Posterior cingulate gyrus (tissue), 11 donors: ENCODE measurements at places on chromosomes 6 and 20.

DNA sequence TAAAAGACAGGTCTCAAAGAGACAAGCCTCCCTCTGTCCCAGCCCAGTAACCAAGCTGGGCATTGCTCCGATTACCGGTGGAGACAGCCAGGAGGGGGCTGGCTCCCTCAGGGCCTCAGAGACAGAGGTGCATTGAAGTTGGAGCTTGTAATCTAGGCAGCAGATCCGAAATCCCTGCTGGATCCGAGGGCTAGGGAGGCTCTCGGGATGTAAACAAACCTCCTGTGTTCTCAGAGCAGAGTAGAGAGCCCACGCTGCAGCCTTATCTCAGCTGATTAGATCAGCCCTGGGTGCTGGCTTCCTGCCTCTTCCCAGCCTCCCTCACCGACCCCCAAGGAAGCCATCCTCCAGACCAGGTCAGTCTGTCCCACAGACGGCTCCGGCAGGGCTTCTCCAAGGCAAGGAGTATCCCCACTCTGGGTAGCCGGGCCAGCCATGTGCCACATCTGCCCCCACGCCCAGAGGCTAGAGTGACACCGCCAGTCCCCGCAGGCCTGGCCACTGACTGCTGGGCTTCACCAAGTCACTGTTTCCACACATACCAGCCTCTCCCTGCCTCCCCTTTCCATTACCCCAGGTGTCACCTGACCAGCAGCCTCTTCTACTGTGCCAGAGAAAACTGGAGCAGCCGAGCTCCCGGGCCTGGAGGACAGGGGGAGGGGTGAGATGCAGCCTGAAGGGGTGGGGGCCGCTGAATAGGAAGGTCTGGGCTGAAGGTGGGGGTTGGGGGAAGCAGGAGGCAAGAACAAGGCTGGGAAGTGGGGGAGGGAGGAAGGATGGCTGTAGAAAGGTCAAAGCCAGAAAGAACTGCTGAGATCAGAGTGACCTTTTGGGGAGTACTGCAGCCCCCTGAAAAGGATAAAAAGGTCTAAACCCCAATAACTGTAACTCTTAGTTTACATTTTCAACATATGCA lies 6.0 kb downstream of the SDC4 start:
- DNase-seq = peak; percentile 85

DNA sequence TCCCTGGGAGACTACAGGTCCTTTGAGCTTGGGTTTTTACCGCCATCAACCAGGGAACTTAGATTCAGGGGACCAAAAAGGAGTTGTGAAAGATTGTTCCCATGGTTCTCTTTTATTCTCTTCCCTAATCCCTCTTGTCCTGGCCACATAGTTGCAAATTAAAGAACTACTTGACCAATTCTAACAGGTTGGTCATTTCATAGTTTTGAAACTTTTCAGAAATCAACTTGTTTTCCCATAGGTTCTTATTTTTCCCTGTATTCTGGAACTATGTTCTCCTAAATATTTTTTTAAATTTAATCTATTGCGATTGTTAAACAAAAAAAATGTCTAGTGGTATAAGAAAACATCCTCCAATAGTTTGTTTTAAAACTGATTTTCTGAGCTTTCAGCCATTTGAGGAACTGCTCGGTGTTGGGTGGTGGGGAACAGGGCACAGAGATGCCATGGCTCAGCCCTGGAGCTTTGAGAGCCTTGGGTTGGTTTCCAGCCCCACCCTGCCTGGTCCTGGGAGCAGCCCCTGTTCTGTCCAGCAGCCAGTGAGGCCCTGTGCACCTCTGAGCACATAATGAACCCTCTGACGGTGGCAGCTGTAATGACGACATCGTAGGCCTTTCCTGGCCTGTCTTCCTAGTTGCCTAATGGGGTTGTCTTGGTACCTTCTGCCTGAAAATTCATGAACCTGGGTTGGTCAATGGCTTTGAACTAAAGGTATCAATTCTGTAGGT lies 53.5 kb downstream of the TBC1D7 start:
- DNase-seq = no peak

DNA sequence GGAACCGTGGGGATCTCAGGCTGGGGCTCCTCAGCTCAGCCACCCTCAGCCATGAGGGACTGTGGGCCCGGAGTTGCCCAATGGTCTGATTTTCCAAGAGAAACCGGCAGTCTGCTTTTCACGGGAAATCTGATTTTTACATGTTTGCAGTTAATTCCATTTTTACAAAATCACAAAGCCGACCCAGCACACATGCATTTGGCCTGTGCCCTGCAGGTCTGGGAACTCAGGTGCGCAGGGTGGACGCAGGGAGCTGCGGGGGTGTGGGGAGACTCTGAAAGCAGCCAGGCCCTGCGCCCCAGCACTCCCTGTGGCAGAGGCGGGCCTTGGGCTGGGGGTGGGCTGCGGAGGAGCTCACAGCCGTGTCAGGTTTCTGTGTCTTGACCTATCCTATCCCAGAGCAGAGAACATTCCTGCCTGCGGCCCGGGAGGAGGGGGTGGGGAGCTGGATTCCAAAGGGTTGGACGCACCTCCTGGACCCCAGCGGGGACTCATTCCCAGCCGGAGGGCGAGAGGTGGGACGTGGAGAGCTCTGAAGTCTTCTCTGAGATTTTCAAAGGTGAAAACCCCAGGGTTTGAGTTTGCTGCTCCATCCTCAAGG lies 60.6 kb downstream of the ADNP start:
- no peak for DNase-seq

DNA sequence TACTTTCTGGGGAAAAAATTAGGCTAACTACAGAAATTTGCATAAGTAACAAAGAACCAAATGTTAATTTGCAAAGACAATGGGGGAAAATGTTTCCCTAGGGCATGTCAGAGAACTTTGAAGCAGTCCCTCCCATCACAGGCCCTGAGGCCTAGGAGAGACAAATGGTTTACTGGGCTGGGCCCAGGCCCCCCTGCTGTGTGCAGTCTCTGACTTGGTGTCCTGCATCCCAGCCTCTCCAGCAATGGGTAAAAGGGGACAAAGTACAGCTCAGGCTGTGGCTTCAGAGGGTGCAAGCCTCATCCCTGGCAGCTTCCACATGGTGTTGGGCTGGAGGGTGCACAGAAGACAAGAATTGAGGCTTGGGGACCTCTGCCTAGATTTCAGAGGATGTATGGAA lies 788.4 kb downstream of the FRK start:
- DNase-seq = no peak

DNA sequence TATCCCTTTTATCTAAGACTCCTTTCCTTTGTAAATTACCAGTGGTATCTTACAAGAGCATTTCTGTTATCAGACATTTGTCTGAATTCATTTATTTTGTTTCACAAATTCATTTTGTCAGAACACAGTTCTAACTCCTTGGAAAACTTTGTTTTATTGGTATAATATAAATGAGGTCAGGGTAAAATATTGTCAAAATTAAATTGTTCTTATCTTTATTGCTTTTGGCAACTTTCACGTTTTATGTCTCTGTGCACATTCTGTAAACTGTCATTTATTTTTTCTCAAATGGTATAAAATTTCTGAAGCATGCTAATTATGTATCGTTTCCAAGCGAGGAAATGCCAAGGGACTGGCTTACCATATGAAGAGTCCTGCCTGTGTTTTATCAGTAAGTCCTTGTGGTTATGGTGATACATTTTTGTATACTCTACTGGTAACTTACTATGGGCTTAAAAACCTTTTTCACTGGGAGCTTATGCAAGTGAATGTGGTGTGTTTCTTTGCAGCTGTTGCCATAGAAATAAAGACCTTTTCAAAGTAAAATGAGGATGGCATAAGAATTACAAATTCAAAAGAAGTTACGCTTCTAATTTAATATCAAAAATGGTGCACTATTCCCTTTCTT lies 214.2 kb downstream of the COL19A1 start:
- DNase-seq = no peak
